CD8-positive, alpha-beta T cell (primary cell): ENCODE measurements at places on chromosomes 13 and 19. TPM values are rescaled to one million over a fixed set of nuclear protein-coding genes. Genes with fewer than 3 reads are reported as not detected.
A peak's percentile ranks its signal among the peaks of the same experiment; 100 is the strongest.

The PCSK4 gene
- total RNA-seq, result 6.1 TPM

The TPTE2 gene
- total RNA-seq, result not detected

GRCh38 chr13:98919566-98919965 is 58.3 kb downstream of the DOCK9 start:
- no peak for DNase-seq

DNA sequence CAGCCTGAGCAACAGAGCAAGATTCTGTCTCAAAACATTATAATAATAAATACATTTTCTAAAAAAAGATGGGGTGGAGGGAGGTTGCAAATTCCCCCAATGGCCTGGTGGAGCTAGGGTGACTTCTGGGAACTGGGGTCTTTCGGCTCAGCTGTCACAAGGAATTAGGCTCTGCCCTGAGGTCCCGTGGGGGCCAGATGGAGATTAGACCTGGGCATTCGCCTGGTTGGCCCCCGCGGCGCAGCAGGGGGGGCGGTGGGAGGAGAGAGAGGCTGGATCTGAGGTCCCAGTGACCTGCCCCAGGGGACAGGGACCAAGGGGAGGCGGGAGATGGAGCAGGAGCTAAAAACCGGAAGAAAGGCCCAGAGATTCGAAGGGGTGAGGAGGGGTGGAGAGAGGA is 14.8 kb downstream of the FUT6 start:
- DNase-seq, result no peak

DNA sequence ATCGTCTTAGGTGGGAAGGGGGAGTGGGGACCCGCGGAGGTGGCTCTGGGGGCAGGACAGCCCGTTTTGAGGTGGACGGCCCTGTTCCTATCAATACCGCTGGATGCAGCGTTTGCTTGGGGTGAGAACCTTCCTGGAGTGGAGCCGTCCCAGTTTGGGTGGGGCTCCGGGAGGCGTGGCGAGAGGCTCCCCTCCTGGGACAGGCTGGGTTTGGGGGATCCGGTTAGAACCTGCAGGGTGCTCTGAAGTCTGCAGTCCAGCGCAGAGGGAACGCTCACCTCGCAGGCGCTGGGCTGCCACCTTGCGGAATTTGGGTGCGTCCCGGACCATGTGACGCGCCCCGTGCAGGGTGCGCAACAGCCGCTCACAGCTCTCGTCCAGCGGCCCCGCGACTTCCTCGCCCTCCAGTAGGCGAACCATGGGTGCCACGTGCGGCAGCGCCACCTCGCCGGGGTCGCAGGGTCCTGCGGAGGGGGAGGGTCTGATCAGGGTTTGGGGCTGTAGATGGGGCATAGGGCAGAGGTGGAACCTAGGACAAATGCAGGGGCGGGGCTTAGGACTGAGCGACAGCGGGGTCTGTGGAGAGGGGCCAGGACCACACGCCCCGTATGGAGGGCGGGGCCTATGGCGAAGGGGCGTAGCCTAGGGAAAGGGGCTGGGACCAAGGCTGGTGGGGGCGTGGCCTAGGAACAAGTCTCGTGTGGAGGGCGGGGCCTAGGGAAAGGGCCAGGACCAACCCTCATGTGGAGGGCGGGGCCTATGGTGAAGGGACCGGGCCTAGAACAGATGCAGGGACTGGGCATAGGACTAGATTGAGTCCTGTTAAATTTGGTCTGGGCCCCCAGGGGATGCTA is 13.8 kb downstream of the SH2D3A start:
- peak; percentile 62 for DNase-seq
